Heart left ventricle (tissue), 16 donors: ENCODE measurements at places on chromosomes 3 and 15. TPM values are rescaled to one million over a fixed set of nuclear protein-coding genes. Genes with fewer than 3 reads are reported as not detected.

The NTRK3 gene
- 1.4 TPM for total RNA-seq

The PSTPIP1 gene
- 2.9 TPM for total RNA-seq

The ANKRD63 gene
- not detected for total RNA-seq

The SLC28A1 gene
- total RNA-seq: 0.14 TPM

The GP9 gene
- not detected for total RNA-seq

The WWTR1 gene
- total RNA-seq: 39.8 TPM

The UNC13C gene
- total RNA-seq: 0.43 TPM

The C15orf62 gene
- not detected for total RNA-seq

The POPDC2 gene
- 801 TPM for total RNA-seq

The NECTIN3 gene
- total RNA-seq: 7.9 TPM

The ALDH1A3 gene
- total RNA-seq: 7.3 TPM

The LXN gene
- 3.5 TPM for total RNA-seq

The CFAP91 gene
- total RNA-seq: 0.16 TPM

The EEF1AKMT4 gene
- total RNA-seq: 1.4 TPM

The TM4SF1 gene
- 88.6 TPM for total RNA-seq

The GUCA1C gene
- total RNA-seq: 11.2 TPM

The SLCO3A1 gene
- total RNA-seq: 26.7 TPM

The SMAD6 gene
- total RNA-seq: 65.9 TPM

The HPS3 gene
- 6.9 TPM for total RNA-seq

The SLC12A1 gene
- not detected for total RNA-seq
